ENCODE measurements at places on chromosomes 7 and 10. TPM values are rescaled to one million over a fixed set of nuclear protein-coding genes. Genes with fewer than 3 reads are reported as not detected.

Gene TFEC
- 0.36 TPM for total RNA-seq

Gene AZGP1
- not detected for total RNA-seq

Gene LIPN
- total RNA-seq, result not detected

Gene GNAI1
- 46.7 TPM for total RNA-seq

Gene WDR86
- 17.7 TPM for total RNA-seq

Gene UTF1
- not detected for total RNA-seq

Gene DYNC1I1
- 0.54 TPM for total RNA-seq

Gene C7orf33
- not detected for total RNA-seq

Gene EGR2
- total RNA-seq, result 0.90 TPM

Gene BLNK
- total RNA-seq, result not detected

Gene PIP
- total RNA-seq, result not detected

Gene SORBS1
- total RNA-seq, result 0.74 TPM

Gene POMZP3
- 7.7 TPM for total RNA-seq

Gene MRC1
- 0.08 TPM for total RNA-seq

Gene C7orf57
- total RNA-seq, result 0.09 TPM

Gene UNCX
- not detected for total RNA-seq

Gene PNLIPRP3
- total RNA-seq, result not detected

Gene TRIM74
- total RNA-seq, result not detected

Gene OR6V1
- total RNA-seq, result not detected

Gene GARIN1A
- 1.2 TPM for total RNA-seq

Gene EIF5AL1
- total RNA-seq, result 1.5 TPM

Gene KCNMA1
- 40.1 TPM for total RNA-seq

Gene DOCK1
- 69.7 TPM for total RNA-seq

Gene VWDE
- total RNA-seq, result 0.09 TPM

Gene RSU1
- total RNA-seq, result 32.5 TPM

Gene NUDT1
- total RNA-seq, result 8.3 TPM

Gene PURB
- total RNA-seq, result 27.2 TPM

Gene HILPDA
- 17.3 TPM for total RNA-seq

Gene CEP55
- 2.7 TPM for total RNA-seq

Gene MAT1A
- total RNA-seq, result not detected

Gene HGF
- total RNA-seq, result 194 TPM

Gene TMEM236
- total RNA-seq, result 0.09 TPM

Gene UBE2H
- total RNA-seq, result 71.6 TPM

Gene SRPK2
- total RNA-seq, result 45.0 TPM

Gene ZNF746
- total RNA-seq, result 16.0 TPM

Gene ITPRID1
- total RNA-seq, result not detected

Gene BRI3
- total RNA-seq, result 22.5 TPM

Gene WASHC2A
- 192 TPM for total RNA-seq

Gene ADARB2
- not detected for total RNA-seq

Gene PAPSS2
- 96.9 TPM for total RNA-seq

Gene OPALIN
- total RNA-seq, result not detected

Gene PRLHR
- total RNA-seq, result not detected

Gene LIPJ
- 0.09 TPM for total RNA-seq

Gene CPA2
- not detected for total RNA-seq

Gene CYP26C1
- 0.09 TPM for total RNA-seq

Gene TFR2
- 0.08 TPM for total RNA-seq

Gene GIMAP5
- total RNA-seq, result not detected

Data from fibroblast of the aortic adventitia (primary cell).